ENCODE measurements at places on chromosomes 6 and 20.

DNA sequence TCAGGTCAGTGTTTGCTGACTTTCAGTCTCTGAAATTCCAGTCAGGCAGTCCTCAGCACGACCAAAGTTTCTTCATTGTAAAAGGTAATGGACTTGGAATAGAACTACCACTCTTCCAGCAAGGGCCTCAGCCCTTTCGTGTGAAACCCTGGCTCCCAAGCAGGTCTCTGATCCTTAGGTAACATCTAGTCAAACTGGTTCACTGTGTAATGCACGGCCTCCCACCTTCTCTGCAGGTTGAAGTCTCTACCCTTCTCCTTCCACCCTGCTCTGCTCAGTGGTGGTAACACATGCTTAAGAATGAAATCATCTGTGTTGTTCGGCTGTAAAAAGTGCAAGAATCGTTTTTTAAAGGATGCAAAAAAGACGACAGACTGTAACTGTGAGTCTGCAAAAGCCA lies 287.2 kb upstream of the POU3F2 start:
- no peak for DNase-seq

DNA sequence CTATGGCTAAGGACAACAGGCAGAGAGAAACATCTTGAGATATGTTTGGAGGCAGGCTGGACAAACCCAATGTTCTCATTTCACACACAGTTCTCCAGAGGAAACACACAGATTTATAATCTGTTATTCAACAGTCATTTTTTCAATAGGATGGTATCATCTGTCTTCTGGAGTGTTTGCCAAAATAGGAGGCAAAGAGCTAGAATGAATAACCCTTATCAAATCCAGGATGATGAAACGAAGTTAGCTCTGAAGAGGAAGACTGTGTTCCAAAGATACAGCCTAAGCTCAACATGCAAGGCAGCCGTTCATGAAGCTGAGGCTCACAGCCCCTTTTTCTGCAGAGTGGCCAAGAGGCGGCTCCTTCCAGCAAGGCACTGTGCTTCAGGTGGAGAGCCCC lies 70.8 kb downstream of the PPP1R3G start:
- no peak for DNase-seq

- no peak for DNase-seq
Measured at GRCh38 chr6:53728570-53729194, 63.1 kb upstream of the KLHL31 start.

DNA sequence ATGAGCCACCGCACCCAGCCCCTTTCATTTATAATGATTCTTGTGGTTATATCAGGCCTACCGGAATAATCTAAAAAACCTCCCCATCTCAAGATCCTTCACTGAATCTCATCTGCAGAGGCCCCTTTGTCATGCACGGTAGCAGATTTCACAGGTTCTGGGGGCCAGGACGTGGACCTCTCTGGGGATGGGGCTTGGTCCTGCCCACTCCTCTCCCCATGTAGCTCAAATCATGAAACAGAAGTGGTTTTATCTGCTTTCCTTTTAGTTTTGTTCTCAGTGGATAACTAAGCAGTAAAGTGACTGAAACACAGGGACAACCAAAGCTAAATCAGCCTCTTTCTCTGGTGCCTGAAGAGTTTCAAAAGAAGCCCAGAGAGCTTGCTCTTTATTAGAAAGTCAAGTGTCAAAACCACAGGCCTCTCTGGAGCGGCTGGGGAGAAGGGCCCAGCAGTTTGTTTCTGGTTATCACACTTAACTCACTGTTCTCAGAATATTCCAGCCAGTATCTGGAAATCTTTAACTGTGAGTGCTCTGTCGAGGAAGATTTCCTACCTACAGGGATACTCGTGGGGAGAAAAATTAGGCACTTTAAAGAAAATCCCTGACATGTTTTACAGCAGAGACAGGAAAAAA lies 60.6 kb upstream of the FAM184A start:
- DNase-seq = no peak

DNA sequence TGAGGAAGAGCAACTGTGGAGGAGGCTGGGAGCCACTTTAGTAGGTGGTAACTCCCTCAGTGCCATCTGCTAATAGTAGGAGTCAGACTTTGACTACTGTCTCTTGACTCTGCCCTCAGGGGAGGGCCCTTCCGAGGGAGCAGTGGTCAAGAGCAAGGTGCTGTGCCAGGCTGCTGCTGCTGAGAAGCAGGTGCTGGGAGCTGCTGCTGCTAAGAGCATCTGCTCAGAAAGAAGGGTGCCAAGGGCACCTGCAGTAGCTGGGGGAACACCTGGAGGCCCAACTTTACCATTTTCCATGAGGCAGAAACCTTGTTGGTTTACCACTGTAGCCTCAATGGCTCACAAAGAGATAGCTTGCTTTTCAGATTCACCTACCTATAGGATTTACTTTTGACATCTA lies 18.5 kb downstream of the GGTLC1 start:
- DNase-seq = no peak

DNA sequence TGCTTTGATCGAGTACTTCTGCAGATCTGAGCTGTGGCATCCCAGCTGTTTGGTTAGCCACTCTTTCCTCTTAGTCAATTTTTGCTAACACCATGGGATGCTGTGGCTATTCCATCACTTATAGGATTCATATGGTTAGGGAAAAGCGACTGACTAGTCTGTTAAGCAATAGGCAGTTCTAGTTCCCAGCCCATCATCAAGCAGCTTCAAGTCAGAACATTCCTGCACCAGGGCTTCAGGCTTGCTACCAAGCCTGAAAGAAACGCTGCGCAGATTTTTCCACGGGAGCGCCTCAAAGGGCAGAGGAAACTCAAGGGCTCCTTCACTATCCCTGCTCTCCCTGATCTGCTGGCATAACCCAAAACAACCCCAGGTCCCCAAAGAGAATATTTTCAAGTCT lies 159.8 kb upstream of the SUPT3H start:
- no peak for DNase-seq

DNA sequence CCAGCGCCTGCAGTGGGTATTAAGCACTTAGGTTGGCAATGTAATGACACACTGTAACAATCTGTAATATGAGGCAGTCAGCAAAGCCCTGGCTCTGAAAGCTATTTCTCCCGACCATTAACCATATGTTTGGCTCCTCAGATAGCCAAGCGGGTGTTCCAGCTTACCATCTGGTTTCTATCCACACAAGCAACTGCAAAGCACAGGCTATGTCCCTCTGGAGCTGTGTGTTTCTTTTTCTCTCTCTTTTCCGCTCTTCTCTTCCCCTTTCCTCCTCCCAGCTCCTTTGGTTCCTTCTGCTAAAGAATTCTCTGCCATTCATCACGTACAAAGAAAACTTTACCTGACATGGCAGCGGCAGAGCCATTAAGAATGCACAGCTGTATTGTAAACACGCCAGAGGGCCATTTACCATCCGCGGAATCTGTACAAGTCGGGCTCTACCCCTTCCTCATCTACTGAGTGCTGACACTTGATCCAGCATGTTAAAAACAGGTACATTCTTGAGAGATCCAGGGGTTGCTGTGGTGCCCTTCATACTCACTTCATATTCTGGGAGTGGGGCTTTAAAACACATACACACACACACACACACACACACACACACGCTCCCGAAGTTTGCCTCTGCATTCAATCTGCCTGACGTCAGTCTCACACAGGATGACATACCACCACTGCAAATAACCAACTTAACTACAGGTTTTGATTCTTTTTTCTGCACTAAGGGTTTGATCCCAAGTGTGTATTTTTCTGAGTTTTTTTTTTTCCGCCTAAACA lies 77.2 kb downstream of the BACH2 start:
- no peak for DNase-seq

DNA sequence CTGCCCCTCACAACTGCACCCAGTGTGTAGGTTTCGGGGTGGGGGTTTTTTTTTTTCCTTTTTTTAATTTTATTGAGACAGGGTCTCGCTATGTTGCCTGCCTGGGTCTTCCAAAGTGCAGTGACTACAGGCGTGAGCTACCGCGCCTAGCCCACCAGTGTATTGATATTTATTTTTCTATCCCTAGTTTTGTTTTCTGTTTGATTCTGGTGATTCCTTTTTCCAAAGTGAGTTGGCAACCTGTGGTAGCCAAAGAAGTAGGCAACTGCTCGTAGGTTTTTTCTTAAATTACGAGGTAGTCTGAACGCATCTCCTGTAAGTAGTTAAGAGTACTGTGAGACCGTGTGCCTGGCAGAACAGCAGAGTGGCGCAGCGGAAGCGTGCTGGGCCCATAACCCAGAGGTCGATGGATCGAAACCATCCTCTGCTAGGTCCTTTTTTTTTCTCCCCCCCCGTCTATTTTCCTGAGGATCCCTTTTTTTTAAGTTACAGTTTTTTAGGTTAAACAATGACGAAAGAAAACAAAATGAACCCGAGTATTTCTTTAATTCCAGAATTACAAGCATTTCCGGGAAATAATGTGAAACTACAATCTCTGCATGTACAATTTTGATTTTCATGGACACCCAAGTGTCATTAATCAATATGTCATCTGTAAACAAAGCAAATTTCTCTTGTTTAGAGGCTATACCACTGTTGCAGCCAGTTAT lies 78.7 kb upstream of the BTN3A2 start:
- DNase-seq = peak; percentile 88

DNA sequence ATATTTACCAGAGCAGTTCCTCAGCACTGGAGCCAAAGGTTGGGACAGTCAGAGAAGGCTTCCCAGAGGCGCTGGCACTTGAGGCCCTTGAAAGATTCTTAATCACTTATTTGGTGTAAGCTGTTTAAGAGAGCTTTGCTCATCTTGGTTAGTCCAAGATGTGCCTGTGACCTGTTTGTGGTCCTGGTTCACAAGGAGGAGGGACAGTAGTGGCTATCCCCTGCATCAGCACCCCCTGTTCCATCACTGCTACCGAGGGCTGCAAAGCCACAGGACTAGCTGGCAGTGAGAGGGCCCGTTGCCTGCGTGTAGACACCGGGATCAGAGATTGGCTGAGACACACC lies 35.7 kb downstream of the VEGFA start:
- DNase-seq = no peak

DNA sequence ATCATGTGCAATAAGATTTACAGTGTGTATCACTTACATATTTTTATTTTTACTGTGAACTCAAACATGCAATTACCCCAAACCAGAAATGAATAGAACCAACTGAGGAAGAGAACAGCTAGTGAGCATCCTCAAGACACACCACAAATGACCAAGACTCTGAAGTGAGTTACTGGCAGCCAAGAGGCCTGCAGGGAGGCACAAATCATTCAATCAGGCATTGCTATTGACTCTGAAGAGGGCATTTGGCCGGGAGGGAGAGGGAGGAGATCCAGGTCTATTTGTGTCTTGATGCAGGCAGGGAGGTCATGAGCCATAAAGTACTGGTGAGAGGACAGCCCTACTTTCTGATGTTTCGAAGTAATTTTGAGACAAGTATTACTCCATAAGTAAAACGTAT lies 257.7 kb downstream of the BCKDHB start:
- DNase-seq = no peak

DNA sequence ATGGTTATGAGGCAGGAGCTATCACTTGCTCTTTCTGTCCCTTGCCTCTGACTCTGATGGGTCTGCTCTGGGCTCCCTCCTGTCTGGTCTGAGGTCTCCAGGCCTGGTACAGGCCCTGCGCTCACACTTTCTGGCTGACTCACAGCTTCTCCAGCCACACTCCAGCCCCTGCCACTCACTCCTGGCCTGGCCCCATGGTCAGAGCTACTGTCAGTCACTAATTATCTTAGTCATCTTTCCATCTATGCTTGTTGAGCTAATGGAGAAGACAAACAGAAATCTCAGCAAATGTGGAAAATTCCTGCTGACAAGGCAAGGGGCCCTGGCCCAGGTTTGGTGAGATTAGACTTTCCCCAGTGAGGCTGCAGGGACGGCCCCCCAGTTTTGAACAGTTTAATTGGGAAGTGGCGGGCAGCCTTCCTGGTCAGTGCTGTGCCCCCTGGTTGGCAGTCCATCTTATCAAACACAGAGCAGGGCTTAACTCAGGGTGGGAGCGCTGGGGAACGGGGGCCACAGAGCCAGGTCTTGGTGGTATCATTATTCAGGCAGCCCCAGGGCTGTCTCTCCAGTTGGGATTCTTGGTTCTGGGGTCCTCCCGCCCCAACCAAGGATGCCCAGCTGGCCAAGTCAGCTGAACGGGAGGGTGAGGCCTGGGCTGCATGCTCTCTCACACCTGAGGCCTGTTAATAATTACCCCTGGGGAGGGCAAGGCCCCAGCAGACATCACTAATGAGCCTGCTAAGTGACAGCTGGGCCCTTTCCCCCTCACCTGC lies 63.4 kb downstream of the VEGFA start:
- DNase-seq = no peak

DNA sequence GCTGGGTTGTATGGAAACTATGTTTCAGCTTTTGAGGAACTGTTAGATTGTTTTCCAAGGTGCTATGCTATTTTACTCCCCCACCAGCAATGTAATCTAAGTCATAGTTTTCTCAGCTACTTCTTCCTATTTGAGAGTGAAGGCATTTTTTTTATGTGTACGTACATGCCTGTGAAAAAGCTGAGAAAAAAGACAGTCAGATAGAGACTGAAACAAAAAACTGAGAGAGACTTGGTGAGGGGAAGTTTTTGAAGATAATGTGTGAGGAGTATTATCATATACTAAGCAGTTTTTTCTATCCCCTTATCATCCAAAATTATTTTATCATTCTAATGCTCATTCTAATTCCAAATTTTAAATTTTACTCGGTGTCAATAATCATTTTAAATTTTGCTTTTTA lies 780.0 kb downstream of the BCKDHB start:
- no peak for DNase-seq

DNA sequence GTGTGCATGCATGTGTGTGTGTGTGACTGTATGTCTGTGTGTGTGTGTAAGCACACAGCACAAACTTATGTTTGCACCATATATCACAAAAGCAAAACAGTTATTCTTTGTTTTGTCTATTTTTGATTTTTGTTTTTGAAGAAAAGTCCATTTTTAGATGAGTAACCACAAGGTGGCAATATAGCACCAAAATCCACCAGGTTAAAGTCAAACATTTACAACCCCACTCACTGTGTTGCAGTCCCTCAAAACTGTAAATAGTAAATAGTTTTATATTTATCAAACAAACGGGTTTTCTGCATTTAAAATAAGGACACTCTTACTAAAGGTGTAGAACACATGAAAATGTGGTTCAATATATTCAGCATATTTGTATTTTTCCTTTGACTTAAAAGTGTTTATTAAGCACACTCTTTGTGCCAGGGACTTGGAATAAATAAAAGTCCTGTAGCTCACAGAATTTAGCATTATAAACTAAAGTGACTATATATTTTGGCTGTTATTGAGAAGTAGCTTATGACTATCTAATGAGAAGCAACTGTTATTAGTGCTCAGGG lies 118.5 kb downstream of the GFRAL start:
- DNase-seq = no peak

DNA sequence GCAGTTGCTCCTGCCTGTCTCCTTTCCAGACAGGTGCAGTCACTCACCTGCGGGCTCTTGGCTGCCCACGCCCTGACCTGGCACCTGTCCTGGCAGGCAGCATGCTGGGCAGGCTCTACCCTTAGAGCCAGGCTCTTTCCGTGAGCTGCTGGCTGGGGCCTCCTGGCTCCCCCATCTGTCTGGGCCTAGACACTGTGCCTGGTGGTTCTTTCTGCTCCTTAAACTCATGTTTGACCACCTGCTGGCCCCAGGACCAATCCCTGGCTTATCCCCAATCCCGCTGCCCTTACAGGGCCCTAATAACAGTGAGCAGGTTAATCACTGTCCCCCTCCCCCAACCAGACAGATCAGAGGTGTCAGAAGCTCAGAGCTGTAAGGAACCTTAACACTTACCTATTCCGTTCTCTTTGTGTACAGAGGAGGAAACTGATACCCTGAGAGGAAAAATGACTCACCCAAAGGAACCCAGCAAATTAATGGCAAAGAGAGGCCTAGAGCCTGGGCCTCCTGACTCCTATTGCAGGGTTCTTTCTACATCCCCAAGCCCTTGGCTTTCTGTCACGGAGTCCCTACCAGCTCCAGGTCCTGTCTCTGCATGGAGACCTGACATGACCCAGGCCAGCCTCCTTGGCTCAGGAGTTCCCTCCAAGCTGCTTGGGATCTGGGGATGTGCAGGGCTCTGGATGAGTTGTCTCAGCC lies 54.7 kb downstream of the RAB44 start:
- DNase-seq = no peak
